ENCODE measurements at places on chromosomes 16 and 17. TPM values are rescaled to one million over a fixed set of nuclear protein-coding genes. Genes with fewer than 3 reads are reported as not detected.

The SHISA9 gene
- 2.9 TPM for total RNA-seq

The LGALS9B gene
- 3.6 TPM for total RNA-seq

The CRYM gene
- total RNA-seq: 29.4 TPM

The ZDHHC7 gene
- total RNA-seq: 33.9 TPM

The TMEM92 gene
- not detected for total RNA-seq

The CCDC43 gene
- total RNA-seq: 31.1 TPM

The SLC7A6 gene
- total RNA-seq: 22.6 TPM

The RNU2-1 gene
- total RNA-seq: not detected

The ZFHX3 gene
- total RNA-seq: 26.7 TPM

The SEPTIN12 gene
- total RNA-seq: not detected

The CCL1 gene
- total RNA-seq: not detected

The PLA2G10 gene
- total RNA-seq: not detected

The ATP5PD gene
- 231 TPM for total RNA-seq

The FBXO31 gene
- 33.0 TPM for total RNA-seq
